ENCODE measurements at places on chromosomes 7 and 10.

DNA sequence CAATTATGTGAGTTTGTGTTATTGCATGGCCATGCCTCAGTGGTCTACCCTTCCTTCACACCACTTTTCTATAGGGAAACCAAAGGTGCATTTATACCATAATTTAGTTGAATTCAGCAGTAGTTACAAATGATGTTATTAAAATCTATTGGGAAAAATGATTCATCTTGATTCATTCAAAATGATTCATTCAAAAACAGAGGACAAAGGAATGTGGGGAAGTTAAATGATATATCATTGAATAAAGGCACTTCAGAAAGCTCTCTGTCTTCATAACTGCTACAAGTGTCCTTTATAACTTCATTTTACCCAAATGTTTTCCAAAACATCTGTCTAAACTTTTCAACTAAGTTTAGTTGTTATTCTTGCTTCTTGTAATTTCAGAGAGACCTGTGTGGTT lies 722.9 kb downstream of the GRM8 start:
- DNase-seq: no peak

DNA sequence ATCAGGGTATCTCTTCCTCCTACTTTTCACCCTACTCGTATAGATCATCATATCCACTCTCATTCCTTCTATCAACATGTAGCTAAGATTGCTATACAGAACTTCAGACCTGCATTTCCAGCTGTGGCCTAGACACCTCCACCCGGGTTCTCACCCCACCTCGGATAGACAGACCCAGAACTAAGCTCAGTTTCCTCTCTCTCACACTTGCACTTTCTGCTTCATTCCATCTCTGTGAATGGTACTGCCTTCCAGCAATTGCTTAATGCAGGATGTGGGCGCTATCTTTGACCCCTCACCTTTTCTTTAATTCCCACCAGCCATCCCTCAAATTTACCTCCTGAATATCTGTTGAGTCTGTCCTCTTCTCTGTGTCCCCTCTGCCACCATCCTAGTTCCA lies 35.7 kb downstream of the AGK start:
- no peak for DNase-seq

GRCh38 chr10:23186697-23187096 lies 5.4 kb upstream of the PTF1A start:
- no peak for DNase-seq

GRCh38 chr7:50559881-50560280 lies 5.3 kb downstream of the DDC start:
- DNase-seq: no peak

GRCh38 chr10:30420266-30420665 lies 13.7 kb upstream of the MAP3K8 start:
- no peak for DNase-seq

DNA sequence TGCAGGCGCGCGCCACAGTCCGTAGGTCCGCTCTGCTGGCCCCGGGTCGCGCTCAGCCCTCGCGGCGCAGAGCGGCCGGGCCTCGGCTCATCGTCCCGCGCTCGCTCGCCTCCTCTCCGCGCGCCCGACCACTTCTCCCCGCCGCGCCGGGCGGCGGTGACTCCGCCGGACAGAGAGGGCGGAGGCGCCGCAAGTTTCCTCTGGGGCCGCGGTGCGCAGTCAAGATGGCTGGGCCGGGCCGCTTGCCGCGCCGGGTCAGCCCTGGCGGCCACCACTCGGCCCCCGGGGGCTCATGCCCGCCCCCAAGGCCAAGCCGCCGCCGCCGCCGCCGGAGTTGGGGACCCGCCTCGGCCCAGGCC lies 441 bp downstream of the FZD8 start:
- no peak for DNase-seq

DNA sequence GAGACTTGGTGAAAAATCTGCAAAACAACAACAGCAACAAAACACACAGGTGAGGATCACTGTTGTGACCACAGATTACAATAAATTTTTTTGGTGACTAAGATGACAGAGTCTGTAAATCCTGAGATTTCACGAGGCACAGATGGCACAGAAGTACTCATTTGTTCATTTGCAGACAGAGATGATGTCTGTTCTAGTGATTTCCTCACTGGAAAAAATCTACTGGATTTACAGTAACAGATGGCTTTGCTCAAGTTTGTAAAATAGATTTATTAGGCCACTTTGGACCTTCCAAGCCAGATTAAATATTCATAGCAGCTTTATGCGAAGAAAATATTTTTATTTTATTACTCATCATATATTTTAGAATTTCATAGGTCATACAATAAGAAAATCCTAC lies 113.5 kb upstream of the IL6 start:
- no peak for DNase-seq

- no peak for DNase-seq
Observed at GRCh38 chr10:88095223-88095721, 231.8 kb downstream of the PTEN start.

DNA sequence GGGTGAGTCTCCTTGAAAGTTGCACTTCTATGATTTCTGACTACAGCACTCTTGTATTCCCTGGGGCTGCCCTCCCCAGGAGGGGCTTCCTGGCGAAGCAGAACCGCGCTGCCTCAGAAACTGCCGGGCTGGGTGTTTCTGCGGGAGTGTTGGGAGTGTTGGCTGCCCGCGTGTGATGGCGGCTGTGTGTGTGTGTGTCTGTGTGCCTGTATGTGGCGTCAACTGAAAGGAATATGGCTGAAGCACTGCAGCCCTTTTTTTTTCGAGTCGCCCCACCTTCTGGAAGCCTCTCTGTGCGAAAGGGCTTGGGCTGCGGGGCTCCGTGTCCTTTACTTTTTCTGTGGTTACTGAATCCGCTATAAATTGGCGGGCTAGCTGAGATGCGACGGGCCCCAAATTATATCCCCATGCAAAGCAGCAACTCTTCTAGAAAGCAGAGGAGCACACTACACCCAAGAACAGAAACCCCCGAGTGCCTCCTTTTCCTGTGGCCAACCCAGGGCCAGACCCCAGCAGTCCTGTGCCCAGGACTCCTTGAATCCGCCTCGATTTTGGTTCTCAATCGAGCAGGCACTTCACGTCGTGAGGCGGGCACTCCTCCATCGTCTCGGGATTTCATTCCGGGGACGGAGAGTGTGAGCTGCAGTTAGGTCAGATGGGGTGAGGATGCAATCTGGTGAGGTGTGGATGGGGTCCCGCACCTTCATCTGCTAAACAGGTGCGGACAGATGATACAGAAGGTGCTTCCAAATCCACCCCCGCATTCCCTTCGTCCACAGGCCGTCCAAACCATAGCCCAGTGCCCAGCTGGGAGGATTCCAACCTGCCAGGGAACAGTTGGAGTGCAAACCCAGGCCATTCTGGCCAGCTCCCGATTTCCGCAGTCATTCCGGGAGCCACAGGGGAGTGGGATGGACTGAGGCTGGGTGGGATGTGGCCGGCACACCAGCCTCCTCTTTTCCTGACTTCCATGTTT lies 22.5 kb upstream of the ZNF273 start:
- DNase-seq: no peak

GRCh38 chr10:35882422-35883150 lies 240.5 kb upstream of the FZD8 start:
- DNase-seq: no peak

DNA sequence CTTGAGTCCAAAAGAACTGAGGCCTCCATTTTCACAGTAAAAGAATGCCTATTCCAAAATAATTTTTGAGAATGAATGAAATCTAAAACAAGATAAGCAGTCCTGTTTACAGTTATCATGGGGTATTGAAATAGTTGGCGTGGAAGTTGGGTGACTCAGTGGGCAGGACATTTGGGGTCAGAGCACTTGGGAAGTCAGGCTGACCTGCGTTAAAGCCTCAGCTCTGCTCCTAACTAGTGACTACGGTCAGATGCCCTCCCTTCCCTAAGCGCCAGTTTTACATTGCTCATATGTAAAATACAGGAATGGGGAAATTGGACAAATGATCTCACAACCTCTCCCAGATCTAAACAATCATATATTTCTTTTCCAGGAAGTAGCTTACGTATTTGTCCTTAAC lies 2.3 kb upstream of the PAPSS2 start:
- no peak for DNase-seq

DNA sequence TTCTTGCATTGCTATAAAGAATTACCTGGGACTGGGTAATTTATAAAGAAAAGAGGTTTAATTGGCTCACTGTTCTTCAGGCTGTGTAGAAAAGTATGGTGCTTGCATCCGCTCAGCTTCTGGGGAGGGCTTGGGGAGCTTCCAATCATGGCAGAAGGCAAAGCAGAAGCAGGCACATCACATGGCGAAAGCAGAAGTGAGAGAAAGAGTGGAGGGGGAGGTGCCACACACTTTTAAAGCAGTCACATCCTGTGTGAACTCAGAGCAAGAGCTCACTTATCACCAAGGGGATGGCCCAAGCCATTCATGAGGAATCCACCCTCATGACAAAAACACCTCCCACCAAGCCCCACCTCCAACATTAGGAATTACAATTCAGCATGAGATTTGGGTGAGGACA lies 303.5 kb downstream of the OTUD1 start:
- DNase-seq: no peak

- no peak for DNase-seq
Observed at GRCh38 chr10:125148528-125148927, 11.8 kb downstream of the CTBP2 start.

DNA sequence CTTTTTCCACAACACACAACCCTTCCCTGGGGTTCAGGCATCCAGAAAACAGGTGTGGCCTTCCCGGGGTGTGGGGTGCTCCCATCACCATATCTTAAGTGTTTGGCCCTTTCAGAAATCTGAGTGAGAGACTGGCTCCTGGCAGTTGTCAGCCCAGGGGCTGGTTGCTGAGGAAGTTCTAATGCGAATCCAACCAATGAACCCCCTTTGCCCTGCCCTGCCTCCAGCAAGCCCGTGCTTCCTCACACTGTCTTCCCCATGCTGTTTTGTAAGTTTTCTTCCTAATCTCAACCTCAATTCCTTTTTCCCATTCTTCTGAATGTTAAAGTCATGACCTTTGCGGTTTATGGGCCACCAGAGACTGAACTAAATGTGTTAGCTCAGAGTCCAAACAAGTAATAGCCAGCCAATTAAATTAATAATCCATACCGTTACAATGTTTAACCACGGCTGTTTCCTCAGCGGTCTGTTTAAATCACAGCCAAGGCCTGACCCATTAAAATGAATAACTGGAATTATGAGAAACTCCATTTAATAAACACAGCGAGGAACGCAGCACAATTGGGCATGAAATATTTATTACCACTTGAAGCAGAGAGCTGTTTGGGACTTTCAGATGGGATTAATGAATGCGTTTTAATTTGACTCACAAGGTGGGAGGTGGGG lies 90.9 kb upstream of the TCF7L2 start:
- DNase-seq: no peak

- DNase-seq: no peak
Observed at GRCh38 chr7:90850471-90850870, 254.3 kb downstream of the CDK14 start.

DNA sequence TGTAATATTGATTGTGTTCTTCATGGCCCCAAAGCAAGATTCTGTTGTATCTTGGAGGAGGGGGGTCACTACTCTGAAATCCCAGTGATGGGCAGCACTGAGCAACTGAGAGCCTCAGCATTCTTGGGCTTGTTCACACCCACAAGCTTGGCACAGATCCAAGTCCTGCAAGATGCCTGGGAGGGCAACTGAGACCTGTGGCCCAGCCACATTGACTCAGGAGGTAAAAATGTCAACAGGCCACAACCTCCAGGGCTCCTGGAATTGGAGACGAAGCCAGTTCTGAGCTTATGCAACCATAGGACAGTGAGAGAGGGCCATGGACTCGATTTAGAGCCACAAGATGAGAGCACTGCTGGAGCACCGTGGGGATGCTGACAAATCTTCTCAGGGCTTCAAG lies 3.1 kb upstream of the DOCK1 start:
- DNase-seq: no peak

DNA sequence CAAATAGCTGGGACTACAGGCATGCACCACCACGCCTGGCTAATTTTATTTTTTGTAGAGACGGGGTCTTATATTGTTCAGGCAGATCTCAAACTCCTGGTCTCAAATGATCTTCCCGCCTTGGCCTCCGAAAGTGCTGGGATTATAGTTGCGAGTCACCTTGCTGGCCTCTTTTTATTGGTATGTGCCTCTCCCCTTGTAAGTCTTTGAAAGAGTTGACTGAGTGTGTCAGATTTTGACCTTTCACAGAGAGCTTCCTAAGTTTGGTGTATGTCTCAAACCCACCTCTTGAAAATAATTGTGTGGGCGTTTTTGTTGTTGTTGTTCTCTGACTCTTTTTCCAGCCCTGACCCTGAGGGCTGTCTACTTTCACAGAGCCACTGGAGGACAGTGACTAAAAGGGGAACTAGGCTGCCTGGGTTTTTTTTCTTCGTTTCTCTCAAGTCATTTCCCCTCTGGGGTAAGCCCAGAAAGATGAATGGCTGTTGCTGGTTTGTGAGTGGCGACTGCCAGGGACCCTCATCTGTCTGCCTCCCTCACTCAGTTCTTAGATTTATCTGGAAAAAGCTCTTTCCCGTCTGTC lies 262.8 kb downstream of the ZEB1 start:
- no peak for DNase-seq

DNA sequence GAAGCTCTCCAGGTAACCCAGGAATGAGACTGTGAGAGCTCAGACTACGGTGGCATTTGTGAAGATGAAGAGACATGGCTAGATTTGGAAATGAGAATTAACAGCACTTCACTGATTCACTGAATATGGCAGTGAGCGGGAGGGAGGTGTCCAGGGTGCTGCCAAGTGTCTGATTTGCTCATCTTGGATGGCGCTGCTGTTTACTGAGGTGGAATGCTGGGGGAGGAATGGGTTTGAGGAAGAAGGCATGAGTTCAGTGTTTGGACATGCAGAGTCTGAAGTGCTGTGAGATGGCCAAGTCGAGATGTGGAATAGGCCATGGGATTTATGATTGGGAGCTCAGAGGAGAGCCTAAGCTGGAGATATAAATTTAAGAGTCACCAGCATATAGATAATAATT lies 437.1 kb upstream of the NPVF start:
- DNase-seq: no peak

GRCh38 chr7:17434841-17435692 lies 136.6 kb downstream of the AHR start:
- DNase-seq: no peak

DNA sequence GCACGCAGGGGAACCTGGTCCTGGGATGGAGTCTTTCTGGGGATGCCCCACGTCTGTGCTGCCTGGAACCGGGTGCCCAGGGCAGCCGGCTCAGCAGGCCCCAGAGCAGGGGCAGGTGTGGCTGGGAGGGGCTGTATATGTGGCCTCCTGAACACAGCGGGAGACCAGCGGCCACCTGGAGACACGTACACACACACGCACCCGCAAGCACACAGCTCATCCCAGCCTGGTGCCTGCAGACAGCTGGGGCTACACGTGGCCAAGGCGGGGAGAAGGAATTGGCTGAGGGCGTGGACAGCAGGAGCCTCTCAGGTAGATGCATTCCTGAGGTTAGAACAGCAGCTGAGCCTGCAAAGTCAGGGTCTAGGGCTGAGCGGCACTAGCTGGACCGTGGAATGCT lies 14.0 kb downstream of the ADAM8 start:
- DNase-seq: no peak
